ENCODE measurements at places on chromosomes 16 and 17.

DNA sequence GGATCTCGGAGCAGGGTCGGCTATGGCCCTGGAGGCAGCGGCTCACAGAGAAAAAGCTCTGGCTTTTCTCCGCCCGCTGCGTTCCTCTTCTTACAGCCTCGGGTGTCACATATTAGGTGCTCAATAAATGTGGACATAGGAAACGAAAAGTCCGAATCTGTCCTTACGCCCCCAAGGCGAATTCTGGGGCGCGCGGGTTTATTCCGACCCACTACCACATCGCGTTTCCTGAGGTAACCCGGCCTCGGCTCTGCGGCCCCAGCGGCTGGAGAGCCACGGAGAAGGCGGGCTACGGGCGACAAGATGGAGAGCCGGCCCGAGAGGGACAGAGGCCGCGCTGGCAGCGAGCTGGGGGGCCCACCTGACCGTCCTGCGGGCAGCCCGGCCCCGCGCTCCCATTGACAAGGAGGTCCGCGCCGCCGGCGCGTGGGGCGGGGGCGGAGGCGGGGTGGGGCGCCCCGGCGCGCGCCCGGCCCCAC is 573 bp upstream of the GNAO1 start:
- DNase-seq = no peak

DNA sequence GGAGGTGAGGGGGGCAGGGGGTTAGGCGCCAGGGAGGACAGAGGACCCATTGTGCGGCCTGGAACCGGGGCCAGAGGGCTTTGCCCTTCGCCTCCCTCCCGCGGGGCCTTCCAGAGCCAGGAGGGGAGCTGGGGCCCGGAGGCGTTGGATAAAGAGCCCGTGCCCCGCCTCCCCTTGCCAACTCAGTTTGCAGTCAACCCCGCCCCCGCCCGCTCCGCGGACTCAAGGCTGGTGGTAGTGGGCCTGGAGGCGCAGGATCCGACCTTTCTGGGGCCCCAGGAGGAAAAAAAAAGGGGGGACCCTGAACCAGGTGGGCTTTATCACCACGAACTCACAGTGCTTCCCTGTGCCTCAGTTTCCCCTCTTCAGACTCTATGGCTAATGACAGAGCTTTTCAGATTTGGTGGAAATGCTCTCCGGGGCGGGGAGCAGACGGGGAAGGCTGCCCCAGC is 2.0 kb upstream of the SPHK1 start:
- no peak for DNase-seq

DNA sequence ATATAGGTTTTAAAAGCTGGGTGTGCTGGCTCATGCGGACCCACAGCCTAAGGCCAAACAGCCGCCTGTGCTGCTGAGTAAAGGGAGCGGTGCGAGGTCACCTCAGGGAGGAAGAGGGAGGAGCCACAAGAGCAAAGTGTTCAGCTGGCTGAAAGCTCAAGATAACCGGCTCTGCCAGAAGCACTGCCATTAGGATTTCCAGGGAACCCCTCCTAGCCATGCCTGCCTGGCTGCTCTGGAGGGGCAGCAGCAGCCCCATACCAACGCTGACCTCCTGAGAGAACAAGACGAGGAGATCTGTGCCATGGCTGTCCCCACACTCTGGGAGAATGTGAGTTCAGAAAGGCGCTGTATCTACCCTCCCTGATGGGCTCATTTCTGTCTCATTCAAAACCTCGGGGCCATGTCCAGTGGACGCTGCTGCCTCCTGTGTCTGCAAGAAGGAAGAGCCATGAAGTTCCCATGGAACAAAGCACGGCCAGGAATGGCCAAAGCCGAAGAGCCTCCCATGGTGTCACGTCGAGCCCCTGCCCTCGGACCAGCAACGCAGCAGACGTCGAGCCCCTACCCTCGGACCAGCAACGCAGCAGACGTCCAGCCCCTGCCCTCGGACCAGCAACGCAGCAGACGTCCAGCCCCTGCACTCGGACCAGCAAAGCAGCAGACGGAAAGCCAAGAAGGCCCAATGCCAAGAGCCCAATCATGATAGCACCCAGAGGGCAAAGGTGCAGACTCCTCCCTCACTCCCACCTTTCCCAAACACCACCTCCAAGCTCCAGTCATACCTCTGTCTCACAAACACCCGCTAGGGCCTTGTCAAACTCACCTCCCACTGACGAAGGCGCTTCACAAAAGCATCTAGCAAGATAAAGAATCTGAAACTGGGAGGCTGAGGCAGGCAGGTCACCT is 107.0 kb downstream of the ANKRD11 start:
- DNase-seq = no peak

GRCh38 chr17:69945698-69946185 is 129.3 kb upstream of the KCNJ16 start:
- DNase-seq = no peak

DNA sequence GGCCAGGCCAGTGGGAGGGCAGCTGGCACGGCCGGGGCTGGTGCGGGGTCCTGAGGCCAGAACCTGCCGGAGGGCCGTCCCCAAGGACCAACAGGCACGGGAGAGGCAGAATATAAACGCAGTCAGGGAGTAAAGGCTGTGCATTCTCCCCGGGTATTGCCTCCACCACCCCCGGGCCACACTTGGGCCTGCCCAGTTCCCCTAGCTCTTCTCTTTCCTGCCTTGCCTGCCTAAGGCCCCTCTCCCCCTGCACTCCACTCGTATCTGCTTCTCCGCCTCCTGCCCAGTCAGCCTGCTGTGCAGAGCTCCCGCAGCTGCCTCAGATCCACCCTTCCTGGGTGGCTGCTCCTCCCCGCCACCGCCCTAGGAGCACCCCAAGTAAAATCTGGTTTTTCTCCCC is 5.0 kb upstream of the RPH3AL start:
- no peak for DNase-seq

GRCh38 chr16:31507929-31508705 is at the start of gene RUSF1:
RUSF1 (minus strand) TSS chr16:31508391; CDS start chr16:31508373, 18 bp downstream.
- peak; percentile 92 for DNase-seq

- DNase-seq = no peak
These were observed 75.8 kb downstream of the MRC2 start for GRCh38 chr17:62703261-62703775.

DNA sequence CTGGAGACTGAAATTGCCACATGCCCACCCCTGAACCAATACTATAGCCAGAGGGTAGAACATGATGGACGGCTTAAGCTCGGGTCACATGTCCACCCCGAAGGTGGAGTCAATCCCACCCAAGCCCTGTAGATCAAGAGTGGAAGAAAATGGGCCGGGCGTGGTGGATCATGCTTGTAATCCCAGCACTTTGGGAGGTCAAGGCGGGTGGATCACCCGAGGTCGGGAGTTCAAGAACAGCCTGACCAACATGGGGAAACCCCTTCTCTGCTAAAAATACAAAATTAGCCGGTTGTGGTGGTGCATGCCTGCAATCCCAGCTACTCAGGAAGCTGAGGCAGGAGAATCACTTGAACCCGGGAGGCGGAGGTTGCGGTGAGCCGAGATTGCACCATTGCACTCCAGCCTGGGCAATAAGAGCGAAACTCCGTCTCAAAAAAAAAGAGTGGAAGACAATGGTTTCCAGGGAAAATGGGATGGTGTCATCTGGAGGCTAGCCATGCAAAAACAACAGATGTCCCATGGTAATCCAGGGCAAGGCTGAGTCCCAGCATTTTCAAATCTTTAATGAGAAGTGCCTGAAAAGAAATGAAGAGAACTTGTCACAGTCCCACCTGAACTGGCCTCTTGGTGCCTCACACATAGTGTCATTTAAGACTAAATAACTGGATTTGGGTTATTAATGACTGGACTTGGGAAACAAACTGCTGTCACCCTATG is 30.1 kb downstream of the CD300LF start:
- DNase-seq = no peak

GRCh38 chr17:19549746-19550623 is 16.3 kb downstream of the SLC47A1 start:
- DNase-seq = peak; percentile 41

GRCh38 chr16:10501016-10501607 is 79.3 kb downstream of the EMP2 start:
- no peak for DNase-seq

DNA sequence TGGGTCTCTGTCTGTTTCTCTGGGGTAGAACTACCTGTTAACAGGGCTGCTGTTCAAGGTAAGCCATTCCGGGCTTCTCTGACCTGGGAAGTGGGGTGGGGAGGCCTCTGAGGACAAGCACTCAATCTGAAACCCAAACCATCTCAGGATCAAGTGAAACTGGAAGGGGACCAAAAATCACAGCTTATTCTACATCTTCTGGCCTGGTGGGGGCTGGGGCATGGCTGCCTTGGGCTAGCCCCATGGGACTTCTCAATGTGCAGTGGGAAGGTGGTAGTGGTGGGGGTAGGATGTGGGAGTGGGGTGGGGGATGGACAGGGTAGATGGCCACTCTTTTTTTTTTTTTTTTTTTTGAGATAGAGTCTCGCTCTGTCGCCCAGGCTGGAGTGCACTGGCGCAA is 5.5 kb downstream of the FLOT2 start:
- DNase-seq = no peak

DNA sequence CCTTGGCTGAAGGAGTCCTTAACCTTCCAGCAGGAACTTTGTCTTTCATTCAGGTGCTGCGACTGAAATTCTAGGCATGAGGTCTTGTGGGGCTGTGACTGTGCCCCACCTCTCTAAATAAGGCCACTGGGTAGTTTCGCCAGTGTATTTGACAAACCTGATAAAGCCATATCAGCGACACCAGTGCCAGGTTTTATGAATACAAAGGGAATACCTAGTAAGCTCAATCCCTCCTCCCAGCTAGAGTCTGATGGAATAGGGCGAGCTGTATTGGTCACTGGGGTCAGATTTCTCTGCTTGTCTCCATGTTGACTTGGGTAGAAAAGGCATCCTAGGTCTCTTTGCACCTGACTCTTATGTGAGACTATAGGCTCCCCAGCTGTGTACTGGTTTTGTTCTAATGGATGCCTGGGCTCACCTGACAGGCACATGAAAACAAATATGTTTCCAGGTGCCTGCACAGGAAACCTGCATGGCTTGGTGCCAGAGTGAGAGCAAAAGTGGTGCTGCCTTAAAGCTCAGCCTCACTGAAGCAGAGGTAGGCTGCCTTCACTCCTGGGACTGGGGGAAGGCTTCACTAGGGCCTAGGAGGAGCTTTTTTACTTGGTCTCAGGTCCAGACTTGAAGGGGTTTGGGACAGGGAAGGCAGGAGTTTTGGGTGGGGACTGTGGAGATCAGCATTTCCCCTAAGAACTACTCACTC is 8.3 kb downstream of the SLC7A6 start:
- DNase-seq = no peak

DNA sequence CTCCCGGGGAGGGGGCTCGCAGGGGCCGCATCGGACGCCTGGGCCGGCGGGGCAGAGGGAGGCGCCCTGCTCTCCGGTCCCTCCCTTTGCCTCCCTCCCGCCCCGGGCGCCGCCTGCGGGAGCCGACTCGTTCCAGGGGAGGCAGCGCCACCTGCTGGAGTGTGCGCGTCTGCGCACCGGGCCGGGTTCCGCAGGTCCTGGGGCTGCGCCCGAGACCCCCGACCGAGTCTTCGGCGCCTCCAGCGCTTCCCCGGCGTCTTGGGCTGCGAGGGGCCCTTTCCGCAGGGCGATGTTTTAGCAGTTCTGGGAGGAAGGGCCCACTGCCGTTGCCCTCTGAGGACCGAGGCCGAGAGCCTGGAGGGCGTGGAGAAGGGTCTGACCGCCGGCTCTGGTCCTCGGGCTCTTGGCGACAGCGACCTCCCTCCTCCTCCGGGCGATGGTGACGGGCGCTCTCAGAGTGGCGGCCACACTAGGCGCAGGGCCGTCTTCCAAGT is 106.3 kb downstream of the SEC14L1 start:
- DNase-seq = peak; percentile 79

GRCh38 chr17:30346221-30346795 is 12.5 kb upstream of the TMIGD1 start:
- no peak for DNase-seq
